ENCODE measurements at places on chromosomes 1 and 21. TPM values are rescaled to one million over a fixed set of nuclear protein-coding genes. Genes with fewer than 3 reads are reported as not detected.

Gene KRTAP11-1
- total RNA-seq, result not detected

Gene NLRP3
- 9.5 TPM for total RNA-seq

Gene WNT9A
- total RNA-seq, result not detected

DNA sequence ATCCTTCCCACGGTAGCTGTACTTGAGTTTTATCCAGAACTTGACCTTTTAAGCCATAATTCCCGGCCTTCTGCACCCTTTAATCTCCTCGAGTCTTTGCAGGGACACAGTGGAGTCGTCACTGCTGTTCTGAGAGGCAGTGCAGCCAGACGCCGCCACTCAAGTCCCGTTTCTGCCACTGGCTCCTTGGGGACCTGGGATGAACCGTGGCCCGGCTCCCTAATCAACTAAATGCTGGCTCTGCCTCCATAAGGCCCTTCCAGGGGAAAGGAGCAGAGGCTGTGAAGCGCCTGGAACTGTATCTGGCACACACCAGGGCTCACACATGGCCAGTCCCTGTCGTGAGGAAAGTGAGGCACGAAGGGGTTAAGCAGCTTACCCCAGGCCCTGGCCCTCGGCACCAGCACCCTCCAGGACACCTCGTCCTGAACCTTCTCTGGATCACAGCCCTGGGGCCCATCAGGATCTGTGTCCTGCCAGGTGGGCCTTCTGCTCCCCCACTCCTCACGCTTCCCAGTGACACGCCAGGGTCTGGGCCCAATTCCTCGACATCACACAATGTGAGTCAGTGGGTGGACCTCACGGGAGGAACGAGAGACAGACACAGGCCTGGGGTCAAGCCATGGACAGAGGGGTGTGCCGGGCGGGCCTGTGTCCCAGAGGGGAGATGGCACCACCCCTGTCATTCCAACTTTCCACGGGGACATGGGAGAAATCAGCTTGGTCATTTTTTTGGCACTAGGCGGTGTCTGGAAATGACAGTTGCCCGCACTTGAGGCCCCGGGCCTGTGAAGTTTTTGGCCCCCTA, 23.5 kb upstream of the C1orf174 start:
- no peak overlapping the region for H3K4me3 ChIP-seq
- H3K27ac ChIP-seq, result no peak overlapping the region
- H3K4me1 ChIP-seq, result no peaks in the 10 kb centered on the region
- DNase-seq, result no peak

GRCh38 chr1:221940631-221941030, 198.7 kb upstream of the DUSP10 start:
- DNase-seq, result no peak
- no peaks in the 10 kb centered on the region for H3K27me3 ChIP-seq
- H3K36me3 ChIP-seq, result no peaks in the 10 kb centered on the region
- peaks cover 19% of the 10 kb centered on the region for H3K4me1 ChIP-seq
- H3K27ac ChIP-seq, result no peak overlapping the region

DNA sequence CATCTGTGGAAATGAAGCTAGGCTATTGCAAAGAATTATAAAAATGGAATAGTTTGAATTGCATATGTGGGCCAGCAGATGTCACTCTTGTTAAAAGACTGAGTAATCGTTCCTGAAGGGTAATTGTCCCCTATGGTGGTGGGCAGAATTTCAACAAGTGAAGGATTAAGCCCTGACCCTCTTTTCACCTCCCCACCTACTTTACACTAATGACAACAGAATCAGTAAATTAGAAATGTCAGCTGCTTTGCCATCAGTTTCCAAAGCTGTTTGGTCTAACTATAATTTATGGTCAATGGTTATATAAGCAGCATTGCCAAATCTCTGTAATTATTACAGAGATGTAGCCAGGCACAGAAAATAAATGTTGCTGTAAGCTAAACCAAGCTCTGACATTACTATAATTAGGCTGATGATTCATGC, 898.6 kb downstream of the AMY1C start:
- no peaks in the 10 kb centered on the region for H3K27me3 ChIP-seq
- no peaks in the 10 kb centered on the region for H3K36me3 ChIP-seq
- H3K4me1 ChIP-seq, result no peaks in the 10 kb centered on the region
- DNase-seq, result no peak
- H3K4me3 ChIP-seq, result no peak overlapping the region
- H3K27ac ChIP-seq, result no peak overlapping the region
